H1 (cell line): ENCODE measurements at places on chromosomes 12 and 14. TPM values are rescaled to one million over a fixed set of nuclear protein-coding genes. Genes with fewer than 3 reads are reported as not detected.

DNA sequence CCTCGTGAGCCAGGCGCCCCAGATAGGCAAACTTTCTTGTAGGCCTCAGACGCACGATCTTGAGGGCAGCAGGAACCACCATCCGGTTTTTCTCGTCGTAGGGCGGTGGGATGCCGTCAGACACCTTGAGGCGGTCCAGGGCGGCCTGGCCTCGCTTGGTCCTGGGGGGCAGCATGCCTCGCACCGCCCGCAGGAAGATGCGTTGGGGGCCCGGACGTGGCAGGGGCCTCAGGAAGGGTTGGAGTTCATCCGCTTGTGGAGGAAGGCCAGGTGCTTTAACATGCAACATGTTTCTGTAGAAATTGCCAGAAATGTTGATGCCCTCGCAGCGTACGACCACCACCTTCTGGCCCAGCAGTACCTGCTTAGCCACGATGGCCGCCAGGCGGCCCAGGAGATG is 5.5 kb upstream of the TSPAN9 start:
- no peak for DNase-seq

GRCh38 chr14:78308079-78308478 is 137.9 kb downstream of the NRXN3 start:
- no peak for DNase-seq

- no peak for DNase-seq
Observed at GRCh38 chr14:70884595-70885342, 22.5 kb upstream of the PCNX1 start.

DNA sequence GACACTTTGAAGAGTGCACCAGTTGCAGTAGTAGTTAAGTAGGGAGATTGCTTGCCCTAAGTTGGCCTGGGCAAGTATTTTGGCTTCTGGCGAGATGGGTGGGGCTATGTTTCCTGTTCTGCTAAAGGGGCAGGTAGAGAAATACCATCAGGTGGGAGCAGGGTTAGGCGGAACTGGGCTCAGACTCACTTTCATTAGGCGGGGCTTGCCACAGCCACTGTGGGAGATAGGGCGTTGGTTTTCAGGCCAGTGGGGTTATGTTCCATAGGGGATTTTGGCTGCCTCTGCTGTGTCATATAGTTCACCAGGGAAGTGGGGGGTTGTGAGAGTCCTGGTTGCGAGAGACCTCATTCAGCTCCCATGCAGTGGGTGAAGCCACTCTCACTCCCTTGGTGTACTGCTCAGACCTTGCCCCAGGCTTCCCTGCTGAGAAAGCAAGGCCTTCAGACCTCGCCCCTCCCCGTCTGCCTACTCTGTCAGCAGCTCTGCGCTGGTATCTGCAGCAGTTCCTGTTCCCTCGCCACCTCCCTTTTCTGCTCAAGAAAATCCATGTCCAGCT is 43.3 kb downstream of the AEBP2 start:
- no peak for DNase-seq

- no peak for DNase-seq
Observed at GRCh38 chr14:67133595-67134441, 55.4 kb upstream of the GARIN2 start.

DNA sequence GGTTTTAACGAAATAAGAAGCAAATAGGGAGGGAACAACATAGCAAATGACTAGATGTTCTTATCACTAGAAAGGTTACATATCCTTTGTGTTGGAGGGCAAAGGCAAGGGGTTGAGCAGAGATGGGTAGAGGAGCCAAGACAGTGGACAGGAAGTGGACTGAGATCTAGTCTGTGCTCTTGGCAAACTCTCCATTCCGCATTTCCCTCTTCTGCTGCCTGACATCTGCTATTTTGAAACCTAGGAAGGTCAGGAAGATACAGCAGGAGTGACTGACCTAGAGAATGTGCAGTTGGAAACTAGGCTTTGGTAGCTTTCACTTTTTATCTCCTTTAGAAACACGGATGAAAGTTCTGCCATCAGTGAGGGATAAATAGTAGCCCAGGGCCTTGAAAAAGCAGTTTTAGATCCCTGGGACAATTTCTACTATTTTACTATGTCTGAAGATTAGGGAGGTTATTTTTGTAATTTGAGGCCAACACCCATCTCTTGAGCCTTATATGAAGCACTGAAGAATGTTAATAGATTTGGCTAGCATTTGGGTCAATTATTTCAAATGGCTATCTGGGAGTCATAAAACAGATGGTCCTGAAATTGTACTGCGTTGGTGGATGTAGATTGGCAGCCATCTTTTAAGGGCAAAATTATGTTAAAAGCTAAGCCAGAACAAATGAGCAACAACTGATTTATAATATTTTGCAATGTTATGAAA is 410.3 kb downstream of the PCNX1 start:
- no peak for DNase-seq

DNA sequence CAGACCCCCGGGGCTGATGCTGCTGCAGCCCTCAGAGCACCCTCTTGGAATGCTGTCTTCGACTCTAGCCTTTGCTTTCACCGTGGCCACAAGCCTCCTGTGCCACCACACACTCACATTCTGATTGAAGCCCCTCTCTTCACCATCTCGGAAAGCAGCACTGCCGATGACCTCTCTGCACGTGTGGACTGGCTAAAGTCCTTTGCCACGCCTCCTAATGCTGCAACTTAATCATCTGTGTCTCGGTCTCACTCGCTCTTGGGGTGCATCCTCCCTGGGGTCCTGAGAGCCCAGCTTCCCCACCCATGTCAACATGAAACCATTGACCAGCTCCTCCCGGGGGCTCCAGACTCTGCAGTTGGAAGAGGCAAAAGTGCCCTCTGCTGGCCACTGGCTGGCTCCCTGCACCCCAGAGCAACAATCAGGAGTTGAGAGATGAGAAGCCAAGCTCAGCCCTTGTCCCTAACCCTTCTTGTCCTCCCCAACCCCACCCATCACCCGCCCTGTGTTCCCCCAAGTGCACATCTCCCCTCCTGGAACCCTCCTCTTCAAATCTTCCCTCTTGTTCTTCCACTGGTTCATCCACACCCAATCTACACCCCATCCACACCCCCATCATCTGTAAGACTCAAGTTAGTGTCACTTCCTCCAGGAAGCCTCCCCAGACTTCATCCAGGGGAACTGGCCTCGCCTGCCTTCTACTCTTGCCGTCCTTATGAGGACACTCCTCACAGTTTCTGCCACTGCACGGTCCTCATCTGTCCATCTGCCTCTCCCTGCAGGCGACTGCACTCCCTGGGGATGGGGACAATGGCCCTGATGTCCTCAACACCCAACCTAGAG is 23.6 kb upstream of the FAM181A start:
- no peak for DNase-seq

- no peak for DNase-seq
Observed at GRCh38 chr14:99260587-99261551, 11.1 kb downstream of the BCL11B start.

GRCh38 chr12:112309797-112310196 is 72.4 kb downstream of the HECTD4 start:
- no peak for DNase-seq

DNA sequence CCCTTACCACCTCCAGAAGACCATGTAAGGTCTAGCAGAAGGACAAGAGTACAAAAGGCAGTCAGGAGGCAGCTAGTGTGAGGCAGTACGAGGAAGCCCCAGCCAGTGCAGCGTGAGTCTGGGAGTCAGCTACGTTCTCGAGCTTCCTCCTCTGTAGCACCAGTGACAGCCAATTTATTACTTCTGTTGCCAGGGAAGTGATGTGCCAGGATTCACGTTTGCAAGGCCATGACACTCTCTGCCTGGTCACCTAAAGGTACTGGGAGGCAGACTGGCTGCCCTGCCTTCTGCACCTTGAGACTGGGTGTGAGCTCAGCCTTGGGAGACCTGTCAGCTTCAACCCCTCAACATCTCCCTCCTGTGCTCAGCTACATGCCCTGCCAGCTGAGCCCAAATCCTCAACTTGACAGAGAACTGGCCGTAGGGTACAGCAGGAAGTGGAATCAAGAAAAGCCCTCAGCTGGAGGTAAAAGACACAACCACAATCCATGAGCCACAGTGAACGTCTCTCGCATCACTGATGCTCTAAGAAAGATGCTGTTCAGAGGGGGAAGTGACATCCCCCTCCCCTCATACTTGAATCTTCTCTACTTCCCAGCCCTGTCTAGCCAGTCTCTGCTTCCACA is 182.5 kb upstream of the RGS6 start:
- DNase-seq = no peak

- DNase-seq = no peak
Observed at GRCh38 chr12:125519026-125519651, 453.9 kb downstream of the AACS start.

- no peak for DNase-seq
Observed at GRCh38 chr12:127145929-127146789, 1120.8 kb upstream of the TMEM132C start.

- peak; percentile 67 for DNase-seq
Observed at GRCh38 chr12:70366581-70367257, 629 bp downstream of the KCNMB4 start.

RILPL2 gene
- 0.77 and 0.91 TPM in 2 replicates for polyA plus RNA-seq

PPP1R1A gene
- 5.8 and 6.1 TPM in 2 replicates for polyA plus RNA-seq

MFAP5 gene
- polyA plus RNA-seq = 0.46 and 0.60 TPM in 2 replicates

FOXA1 gene
- 0.05 and 0.08 TPM in 2 replicates for polyA plus RNA-seq

PLEKHD1 gene
- polyA plus RNA-seq = 0.24 and 0.42 TPM in 2 replicates
